ENCODE measurements at places on chromosomes 3 and 15.
A peak's percentile ranks its signal among the peaks of the same experiment; 100 is the strongest.

- no peak for DNase-seq
Measured at GRCh38 chr15:87672309-87673288, 583.9 kb downstream of the NTRK3 start.

DNA sequence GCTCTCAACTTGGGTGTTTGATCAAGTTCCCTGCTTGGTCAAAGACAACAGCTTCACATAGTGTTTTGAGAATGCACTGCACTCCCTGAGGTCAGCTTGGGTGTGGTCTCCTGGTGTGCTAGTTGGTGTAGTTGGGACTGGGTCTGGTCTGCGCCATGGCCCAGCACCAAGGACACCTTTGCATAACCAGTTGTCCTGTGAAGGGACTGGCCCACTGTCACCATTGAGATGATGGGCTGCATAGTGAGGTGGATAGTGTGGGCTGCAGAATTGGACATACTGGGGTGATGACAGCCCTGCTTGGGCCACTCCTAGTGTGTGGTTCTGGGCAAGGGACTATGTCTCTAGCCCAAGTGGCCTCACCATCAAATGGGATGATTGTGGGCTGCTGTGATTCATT is 9.5 kb downstream of the RPSA start:
- no peak for DNase-seq

DNA sequence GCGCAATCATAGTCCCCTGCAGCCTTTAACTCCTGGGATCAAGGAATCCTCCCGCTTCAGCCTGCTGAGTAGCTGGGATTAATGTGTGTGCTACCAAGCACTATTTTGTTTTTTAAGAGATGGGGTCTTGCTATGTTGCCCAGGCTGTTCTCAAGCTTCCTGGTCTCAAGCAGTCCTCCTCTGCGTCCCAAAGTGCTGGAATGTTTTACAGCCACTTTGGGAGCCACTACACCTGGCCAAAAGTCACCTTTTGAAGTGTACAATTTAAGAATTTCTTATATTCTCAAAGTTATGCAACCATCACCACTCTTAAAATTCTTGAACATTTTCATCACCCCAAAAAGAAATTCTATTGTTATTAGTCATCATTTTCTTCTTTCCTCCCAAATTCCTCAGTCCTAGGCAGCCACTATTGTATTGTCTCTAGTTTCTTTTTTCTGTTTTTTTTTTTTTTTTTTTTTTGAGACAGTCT is 17.8 kb downstream of the CDV3 start:
- no peak for DNase-seq

DNA sequence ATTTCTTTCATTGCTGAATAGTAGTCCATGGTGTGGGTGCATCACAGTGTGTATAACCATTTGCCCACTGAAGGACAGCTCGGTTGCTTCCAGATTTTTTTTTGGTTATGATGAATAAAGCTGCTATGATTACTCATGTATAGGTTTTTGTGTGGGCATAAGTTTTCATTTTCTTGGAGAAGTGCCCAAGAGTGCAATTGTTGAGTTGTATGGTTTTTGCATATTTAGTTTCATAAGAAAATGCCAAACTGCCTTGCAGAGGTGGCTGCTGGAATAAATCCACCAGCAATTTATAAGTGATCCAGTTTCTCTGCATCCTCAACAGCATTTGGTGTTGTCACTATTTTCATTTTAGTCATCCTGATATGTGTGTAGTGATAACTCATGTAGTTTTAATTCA is 8.4 kb upstream of the SPESP1 start:
- DNase-seq = no peak

DNA sequence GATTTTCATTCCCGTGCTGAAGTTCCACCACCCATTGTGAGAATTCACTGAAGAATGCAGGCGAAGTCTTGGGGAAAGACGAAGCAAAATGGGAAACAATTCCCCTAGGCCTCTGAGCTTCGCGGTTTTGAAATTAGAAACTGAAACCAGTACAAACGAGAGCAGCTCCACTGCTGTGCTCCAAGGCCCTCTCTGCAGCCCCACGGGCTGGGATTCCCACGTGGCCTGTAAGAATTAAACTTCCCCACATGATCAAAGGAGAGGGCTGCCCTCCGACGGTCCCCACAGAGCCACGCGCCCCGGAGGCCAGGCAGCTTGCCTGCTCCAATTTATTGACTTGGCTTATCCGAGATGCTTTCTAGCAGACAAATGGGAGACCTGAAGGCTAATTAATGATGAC is 144.0 kb downstream of the GREM1 start:
- no peak for DNase-seq

GRCh38 chr15:73927476-73928240 is 1.4 kb downstream of the LOXL1 start:
- DNase-seq = peak; percentile 60

DNA sequence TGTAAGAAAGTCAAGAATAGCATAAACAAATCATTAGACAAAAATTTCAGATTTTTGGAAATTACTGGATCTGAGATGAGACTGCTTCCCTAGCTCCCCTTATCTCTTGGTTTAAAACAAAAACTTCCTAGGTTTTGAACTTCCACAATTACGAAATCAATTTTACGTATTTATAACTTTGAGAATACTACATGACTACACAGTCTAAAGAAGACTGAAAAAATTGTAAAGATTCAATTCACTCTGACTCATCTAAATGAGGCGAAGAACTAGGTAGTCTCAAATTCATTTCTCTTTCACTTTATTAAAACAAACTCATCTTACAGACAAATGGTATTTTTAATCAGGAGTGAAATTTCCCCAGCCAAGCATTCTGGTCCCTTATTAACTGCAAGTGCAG is 10.3 kb downstream of the CCDC54 start:
- no peak for DNase-seq

DNA sequence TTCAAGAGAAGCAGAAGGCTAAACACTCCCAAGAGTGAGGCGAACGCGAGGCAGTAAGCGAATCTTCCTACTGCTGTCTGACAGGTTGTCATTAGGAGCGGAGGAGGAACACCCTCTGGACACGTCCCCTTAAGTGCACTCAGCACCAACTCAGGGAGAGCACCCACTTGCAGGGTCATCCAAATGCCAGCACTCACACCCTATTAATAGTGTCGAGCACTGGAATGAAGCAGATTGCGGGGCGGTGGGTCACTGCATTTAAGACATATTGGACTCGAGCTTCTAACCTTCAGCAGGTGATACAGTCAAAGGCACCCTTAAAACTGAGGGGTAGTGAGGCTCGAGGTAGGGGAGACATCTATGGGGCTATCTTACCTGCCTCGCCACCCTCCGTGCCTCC is 28.7 kb downstream of the SH3BP5 start:
- no peak for DNase-seq

- no peak for DNase-seq
Measured at GRCh38 chr3:107242579-107242978, 134.7 kb upstream of the CCDC54 start.

- DNase-seq = no peak
Measured at GRCh38 chr3:196936288-196936687, 6.0 kb downstream of the NCBP2 start.

DNA sequence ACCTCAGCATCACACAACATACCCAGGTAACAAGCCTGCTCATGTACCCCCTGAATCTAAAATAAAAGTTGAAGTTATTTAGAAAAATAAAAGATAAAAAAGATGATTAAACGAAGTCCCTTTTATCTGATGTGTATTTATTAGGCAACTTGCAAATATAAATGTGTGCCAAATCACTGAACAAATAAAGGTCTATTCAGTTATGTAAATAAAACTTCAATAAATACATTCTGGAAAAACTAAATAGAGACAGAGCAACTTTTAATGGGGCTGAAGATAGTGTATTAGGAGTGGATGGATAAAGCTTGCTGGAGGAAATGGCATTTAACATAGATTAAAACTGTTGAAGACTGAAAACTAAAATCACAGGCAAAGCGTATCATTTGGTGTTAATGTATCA is 678.0 kb upstream of the GRM7 start:
- no peak for DNase-seq

GRCh38 chr3:187744169-187745151 is 808 bp downstream of the BCL6 start:
- DNase-seq = no peak

GRCh38 chr3:52513281-52513680 is 18.1 kb downstream of the STAB1 start:
- no peak for DNase-seq

- no peak for DNase-seq
Measured at GRCh38 chr3:146532406-146532805, 12.0 kb downstream of the PLSCR1 start.

DNA sequence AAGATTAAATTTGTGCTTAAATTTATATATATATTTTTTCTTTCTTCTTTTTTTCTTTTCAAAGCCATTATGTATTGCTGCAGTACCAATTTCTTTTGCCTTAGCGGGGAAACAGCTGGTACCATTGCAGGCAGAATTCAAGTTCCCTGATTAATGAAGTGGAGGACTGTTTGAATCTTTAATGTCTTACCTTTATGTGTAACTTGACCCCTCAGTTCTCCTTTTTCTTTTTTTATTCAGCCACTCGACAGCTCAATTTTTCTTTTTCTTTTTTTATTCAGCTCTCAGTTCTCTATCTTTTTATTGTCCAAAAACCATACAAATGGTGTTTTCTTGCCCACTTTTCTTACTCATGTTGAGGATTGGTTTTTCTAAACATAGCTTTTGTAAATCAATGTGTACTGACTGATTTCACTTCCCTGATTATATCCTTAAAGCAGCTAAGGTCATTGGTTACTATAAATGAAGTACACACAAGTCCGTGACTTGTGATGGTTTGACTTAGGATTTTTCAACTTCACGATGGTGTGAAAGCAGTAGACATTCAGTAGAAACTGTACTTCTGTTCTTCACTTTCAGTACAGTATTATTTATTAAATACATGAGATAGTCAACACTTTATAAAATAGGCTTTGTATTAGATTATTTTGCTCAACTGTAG is 22.8 kb downstream of the ATP2C1 start:
- DNase-seq = no peak

GRCh38 chr3:13533885-13534301 is 15.0 kb upstream of the FBLN2 start:
- no peak for DNase-seq

DNA sequence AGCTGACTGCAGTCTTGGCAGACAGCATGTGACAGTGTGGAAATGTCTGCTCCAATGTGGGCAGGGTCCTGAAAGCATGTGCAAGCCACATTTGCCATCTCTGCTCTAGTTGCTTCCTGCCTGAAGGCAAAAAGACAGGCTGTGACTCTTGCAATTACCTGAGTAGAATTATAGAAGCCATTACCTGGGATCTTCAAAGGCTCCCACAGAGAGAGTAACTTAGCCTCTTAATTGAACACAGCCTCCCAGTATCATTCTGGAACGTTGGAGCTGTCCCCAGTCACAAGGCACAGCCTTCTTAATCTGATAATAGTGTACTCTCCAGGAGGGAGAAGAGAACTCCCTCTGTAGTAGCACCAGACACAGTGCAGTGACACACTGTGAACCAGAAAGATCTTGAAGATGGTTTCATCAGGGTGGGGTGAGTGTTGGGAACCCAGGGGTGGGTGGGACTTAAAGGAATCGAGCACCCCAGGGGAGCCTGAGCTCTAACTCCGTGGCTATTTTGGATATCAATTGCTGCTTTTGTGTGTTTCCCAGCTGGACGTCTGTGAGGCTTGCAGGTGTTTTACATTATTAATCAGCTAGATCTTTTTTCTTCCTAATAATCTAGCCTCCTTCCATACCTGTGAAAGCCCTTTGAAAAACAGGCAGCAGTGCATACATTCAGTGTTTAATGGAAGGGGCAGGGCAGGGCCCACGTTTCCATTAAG is 40.6 kb upstream of the GLCE start:
- DNase-seq = no peak

DNA sequence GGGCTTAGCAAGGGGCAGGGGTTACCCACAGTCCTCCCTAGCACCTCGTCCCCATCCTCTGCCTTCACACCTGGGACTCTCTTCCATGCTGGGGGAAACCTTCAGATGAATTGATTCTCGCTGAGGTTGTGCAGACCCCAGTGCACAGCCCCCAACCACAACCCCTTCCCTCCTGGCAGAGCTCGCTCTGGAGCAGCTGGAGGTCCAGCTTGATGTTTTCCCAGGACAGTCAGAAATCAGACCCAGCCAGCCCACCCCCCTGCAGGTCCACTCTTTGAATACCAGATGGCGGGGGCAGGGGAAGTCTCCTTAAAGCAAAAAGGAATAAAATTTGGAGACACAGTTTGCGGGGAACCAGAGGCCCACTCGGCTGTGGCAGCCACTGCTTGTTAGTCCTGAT is 234.4 kb downstream of the XXYLT1 start:
- no peak for DNase-seq

GRCh38 chr3:182078316-182078715 is 366.6 kb downstream of the SOX2 start:
- no peak for DNase-seq

- DNase-seq = no peak
Measured at GRCh38 chr3:44021651-44022594, 219.8 kb upstream of the TOPAZ1 start.

DNA sequence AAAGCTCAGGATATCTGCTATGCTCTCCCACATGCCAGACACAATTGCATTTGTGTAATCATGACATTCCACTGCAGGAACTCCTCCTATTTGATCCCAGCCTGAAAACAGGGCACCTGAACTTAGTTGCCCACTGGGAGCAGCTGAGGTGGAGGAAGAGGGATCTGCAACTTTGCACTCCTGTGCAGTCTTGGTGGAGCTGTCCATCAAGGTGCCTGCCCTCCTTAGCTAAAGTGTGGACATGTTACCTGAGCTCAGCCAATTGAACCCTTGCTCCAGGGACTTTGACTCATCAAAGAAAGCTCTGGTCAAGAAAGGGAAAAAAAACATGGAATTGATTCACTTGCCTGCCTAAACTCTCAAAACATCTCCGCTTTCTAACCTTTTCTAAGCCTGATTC is 33.3 kb upstream of the TUBGCP5 start:
- no peak for DNase-seq

- DNase-seq = no peak
Measured at GRCh38 chr15:74716651-74717050, 8.7 kb downstream of the CYP1A1 start.

DNA sequence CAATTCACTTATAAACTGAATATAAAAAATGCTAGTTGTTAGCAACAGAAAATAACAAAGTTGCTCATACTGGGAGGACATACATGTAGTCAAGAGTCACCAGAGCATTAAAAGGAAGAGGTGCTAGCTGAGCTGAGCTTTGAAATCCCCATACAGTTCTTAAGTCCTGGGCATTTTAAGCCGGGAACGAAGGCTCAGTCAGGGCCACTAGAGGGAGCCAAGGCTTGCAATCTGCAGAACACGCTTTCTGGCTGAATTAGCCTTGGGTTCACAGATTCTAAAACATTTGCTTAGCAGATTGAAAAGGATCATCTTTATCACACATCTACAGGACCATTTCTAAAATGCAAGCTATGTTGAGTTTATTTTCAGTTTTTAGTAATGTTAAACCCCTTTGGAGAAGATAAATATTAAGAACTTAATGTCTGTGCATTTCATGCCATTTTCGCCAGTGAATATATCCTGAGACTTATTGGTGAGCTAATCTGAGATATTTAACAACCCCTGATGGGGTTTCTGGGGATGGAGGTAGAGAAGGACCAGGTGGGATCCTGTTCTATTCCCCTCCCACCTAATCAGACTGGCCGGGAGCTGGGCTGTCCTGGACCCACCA is 26.3 kb upstream of the MNS1 start:
- no peak for DNase-seq
